CD8-positive, alpha-beta memory T cell (primary cell): ENCODE measurements at places on chromosomes 6 and 20. TPM values are rescaled to one million over a fixed set of nuclear protein-coding genes. Genes with fewer than 3 reads are reported as not detected.

DNA sequence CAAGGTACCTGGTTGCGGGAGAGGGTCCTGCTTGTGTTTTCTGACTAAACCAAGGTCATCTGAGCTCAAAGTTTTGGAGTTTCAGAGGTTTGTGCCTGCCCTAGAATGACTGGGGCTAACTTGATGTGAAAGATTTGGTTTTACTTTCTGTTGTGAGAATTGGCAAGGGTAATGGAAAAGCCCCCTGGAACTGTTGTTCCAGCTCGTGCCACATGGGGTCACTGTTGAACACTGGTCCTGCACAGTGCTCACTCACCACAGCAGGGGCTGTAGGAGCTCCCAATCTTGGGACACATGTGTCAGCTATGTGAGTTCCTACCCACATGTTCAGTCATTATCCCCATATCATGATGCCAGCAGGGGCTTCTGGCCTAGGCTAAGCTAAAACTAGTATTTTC lies 6.5 kb downstream of the TGM6 start:
- DNase-seq = no peak
- no peak overlapping the region for H3K4me3 ChIP-seq
- H3K27ac ChIP-seq = no peak overlapping the region
- H3K4me1 ChIP-seq = no peaks in the 10 kb centered on the region
- no peaks in the 10 kb centered on the region for H3K27me3 ChIP-seq

The SLC24A3 gene
- total RNA-seq = not detected

- no peaks in the 10 kb centered on the region for H3K36me3 ChIP-seq
- H3K27ac ChIP-seq = no peak overlapping the region
- no peaks in the 10 kb centered on the region for H3K27me3 ChIP-seq
- no peak overlapping the region for H3K4me3 ChIP-seq
- H3K4me1 ChIP-seq = no peaks in the 10 kb centered on the region
These were observed 294.7 kb downstream of the FRK start for GRCh38 chr6:115765966-115766365.

The RCAN2 gene
- 0.49 TPM for total RNA-seq

GRCh38 chr6:31041372-31041974 lies 31.2 kb downstream of the MUC22 start:
- no peaks in the 10 kb centered on the region for H3K27me3 ChIP-seq
- H3K4me1 ChIP-seq = no peaks in the 10 kb centered on the region
- no peak overlapping the region for H3K4me3 ChIP-seq
- no peaks in the 10 kb centered on the region for H3K36me3 ChIP-seq
- no peak overlapping the region for H3K27ac ChIP-seq

GRCh38 chr6:159828074-159828473 lies 28.0 kb downstream of the PNLDC1 start:
- no peak for DNase-seq
- H3K4me3 ChIP-seq = no peak overlapping the region
- H3K4me1 ChIP-seq = peaks cover 1% of the 10 kb centered on the region
- H3K36me3 ChIP-seq = no peaks in the 10 kb centered on the region
- no peak overlapping the region for H3K27ac ChIP-seq

GRCh38 chr6:44386929-44387345 lies 569 bp upstream of the CDC5L start:
- peak overlapping the region; percentile 97 for H3K4me3 ChIP-seq
- H3K27me3 ChIP-seq = no peaks in the 10 kb centered on the region
- H3K27ac ChIP-seq = peak overlapping the region; percentile 96
- H3K36me3 ChIP-seq = peaks cover 5% of the 10 kb centered on the region
- no peak for DNase-seq

GRCh38 chr6:167974640-167975344 lies 22.7 kb upstream of the KIF25 start:
- no peak overlapping the region for H3K4me3 ChIP-seq
- DNase-seq = no peak
- no peak overlapping the region for H3K27ac ChIP-seq
- H3K36me3 ChIP-seq = no peaks in the 10 kb centered on the region
- no peaks in the 10 kb centered on the region for H3K4me1 ChIP-seq

GRCh38 chr6:79239536-79240168 lies 5.2 kb upstream of the HMGN3 start:
- H3K27ac ChIP-seq = no peak overlapping the region
- H3K4me3 ChIP-seq = no peak overlapping the region
- no peak for DNase-seq
- H3K36me3 ChIP-seq = no peaks in the 10 kb centered on the region
- H3K27me3 ChIP-seq = no peaks in the 10 kb centered on the region

The DACT2 gene
- not detected for total RNA-seq

DNA sequence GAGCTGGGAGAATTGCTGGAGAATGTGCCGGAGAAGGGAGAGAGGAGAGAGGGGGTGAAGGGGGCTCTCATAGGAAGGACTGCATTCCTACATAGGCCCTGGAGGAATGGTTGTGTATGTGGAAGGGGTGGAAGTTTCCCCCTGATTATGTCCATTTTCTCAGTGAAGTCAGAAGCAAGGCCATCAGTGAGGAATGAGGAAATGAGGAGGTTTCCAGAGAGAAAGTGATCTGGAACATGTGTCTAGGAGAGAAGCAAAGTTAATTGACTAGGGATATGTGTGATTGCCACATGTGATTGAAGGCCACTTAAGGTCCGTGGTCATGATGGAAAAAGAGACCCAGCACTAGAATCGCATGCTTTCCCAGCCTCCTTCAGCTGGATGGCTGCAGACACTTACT lies 42.3 kb downstream of the TBPL1 start:
- DNase-seq = no peak
- no peaks in the 10 kb centered on the region for H3K36me3 ChIP-seq
- no peaks in the 10 kb centered on the region for H3K27me3 ChIP-seq
- H3K27ac ChIP-seq = no peak overlapping the region
- no peaks in the 10 kb centered on the region for H3K4me1 ChIP-seq

The BACH2 gene
- 41.8 TPM for total RNA-seq

- H3K4me1 ChIP-seq = no peaks in the 10 kb centered on the region
- H3K4me3 ChIP-seq = no peak overlapping the region
- H3K36me3 ChIP-seq = no peaks in the 10 kb centered on the region
- DNase-seq = no peak
- no peak overlapping the region for H3K27ac ChIP-seq
These were observed 10.4 kb upstream of the FRMD1 start for GRCh38 chr6:168089186-168090063.

DNA sequence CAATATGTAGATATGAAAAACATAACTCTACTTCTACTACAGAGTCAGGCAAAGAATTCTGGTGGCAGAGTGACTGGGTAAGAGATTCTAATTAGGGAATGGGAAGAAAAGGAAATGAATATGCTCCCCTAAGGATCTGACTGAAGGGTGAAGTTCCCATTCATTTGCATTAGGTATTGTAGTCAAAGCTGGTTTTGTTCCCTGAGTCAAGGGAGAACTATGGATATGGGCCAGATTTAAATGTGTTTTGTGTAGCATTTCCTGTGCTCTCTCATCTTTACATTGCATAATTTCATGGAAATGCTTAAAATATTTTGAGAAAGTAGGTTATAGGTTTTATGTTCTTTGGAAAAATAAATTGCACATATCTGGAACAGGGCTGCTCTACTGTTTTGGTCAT lies 299.7 kb downstream of the BTBD3 start:
- no peak overlapping the region for H3K27ac ChIP-seq
- no peak for DNase-seq
- no peaks in the 10 kb centered on the region for H3K36me3 ChIP-seq
- no peaks in the 10 kb centered on the region for H3K4me1 ChIP-seq
- H3K27me3 ChIP-seq = no peaks in the 10 kb centered on the region

DNA sequence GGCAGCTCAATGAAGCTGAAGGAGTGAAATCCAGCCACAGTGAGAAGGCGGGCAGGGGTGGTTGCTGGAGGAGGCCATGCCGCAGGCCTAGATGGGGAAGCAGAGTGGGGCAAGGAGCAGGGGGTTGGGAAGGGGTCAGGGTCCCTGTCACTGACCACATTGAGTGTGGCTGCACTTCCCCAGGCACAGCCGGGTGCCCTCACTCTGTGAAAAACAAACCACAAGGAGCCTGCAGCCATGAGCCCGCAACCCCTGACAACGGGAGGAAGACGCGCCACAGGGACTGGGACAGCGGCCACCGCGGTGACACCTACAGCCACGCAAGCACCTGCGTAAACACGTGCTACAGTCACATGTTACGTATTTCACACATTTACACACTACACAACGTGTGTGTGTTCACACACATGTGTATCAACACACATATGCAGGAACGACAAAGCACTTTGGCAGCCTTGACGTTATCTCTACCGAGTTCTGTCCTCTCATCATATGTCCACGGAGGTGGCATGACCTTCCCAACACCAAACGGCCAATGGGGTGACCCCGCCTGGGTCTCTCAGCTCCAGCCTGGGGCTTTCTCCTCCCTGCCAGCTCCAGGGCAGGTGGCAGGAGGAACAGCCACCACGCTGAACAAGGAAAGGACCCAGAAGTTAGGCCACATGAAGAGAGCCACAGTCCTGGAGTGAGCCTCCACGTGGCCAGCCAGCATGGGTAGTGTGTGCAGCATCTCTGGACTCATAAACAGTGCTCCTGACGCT lies 137.6 kb upstream of the RPS6KA2 start:
- no peak overlapping the region for H3K4me3 ChIP-seq

The TXLNB gene
- 0.47 TPM for total RNA-seq

The GSTA1 gene
- total RNA-seq = not detected

DNA sequence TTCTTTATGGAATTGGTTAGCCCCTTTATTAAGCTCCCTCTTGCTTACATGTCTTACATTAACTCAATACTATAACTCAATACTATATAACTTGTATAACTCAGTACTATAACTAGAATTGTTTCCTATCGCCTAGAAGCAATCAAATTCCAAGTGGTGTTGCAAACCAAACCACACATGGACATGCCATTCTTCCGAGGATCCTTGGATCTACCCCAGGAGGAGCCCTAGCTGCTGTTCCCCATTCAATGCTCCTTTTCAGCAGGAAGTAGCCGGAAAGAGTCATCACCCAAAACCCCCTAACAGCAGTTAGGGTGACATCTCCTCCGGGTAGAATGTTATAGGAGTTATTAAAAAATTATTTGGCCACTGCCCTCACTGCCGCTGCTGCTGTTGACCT lies 40.5 kb downstream of the PLN start:
- H3K4me1 ChIP-seq = no peaks in the 10 kb centered on the region
- H3K27me3 ChIP-seq = no peaks in the 10 kb centered on the region
- DNase-seq = no peak
- H3K27ac ChIP-seq = no peak overlapping the region
- no peaks in the 10 kb centered on the region for H3K36me3 ChIP-seq
- H3K4me3 ChIP-seq = no peak overlapping the region

The TGM3 gene
- not detected for total RNA-seq

GRCh38 chr6:166592821-166593220 lies 6.3 kb upstream of the RAMACL start:
- no peak for DNase-seq
- no peaks in the 10 kb centered on the region for H3K4me1 ChIP-seq
- no peaks in the 10 kb centered on the region for H3K27me3 ChIP-seq
- no peak overlapping the region for H3K4me3 ChIP-seq
- H3K36me3 ChIP-seq = no peaks in the 10 kb centered on the region

The AHI1 gene
- total RNA-seq = 41.2 TPM

DNA sequence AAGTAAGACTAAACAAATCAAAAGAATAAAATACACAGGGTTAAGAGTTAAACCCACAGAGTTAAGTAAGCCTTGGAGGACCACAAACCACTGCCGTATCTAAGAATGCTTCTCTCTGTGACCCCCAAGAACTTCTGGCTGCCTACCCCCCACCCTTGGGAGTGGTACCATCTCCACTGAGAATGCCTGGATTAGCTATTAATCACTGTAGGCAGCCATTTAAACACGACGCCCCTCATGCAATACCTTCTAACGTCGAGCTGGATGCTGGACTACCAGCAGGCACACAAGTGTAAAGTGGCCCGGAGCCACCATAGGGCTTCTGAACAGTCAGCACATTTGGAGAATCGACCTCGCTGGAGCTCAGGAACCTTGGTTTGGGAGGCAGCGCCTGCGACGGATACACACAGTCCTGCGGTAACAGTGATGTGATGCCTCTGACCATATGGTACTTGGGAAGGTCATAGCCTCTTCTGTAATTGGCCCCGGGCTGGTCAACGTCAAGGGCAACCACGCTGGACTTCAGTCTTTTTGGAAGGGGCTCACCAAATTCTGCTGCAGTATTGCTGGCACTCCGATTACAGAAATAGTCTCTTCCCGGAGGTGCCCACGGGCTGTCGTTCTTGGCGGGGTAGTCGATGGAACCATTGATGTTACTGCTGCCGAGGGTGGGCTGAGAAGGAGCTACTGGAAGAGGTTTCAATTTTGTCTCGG lies 18.0 kb downstream of the ZNF217 start:
- no peaks in the 10 kb centered on the region for H3K27me3 ChIP-seq
- peaks cover 46% of the 10 kb centered on the region for H3K36me3 ChIP-seq
- no peak overlapping the region for H3K4me3 ChIP-seq

DNA sequence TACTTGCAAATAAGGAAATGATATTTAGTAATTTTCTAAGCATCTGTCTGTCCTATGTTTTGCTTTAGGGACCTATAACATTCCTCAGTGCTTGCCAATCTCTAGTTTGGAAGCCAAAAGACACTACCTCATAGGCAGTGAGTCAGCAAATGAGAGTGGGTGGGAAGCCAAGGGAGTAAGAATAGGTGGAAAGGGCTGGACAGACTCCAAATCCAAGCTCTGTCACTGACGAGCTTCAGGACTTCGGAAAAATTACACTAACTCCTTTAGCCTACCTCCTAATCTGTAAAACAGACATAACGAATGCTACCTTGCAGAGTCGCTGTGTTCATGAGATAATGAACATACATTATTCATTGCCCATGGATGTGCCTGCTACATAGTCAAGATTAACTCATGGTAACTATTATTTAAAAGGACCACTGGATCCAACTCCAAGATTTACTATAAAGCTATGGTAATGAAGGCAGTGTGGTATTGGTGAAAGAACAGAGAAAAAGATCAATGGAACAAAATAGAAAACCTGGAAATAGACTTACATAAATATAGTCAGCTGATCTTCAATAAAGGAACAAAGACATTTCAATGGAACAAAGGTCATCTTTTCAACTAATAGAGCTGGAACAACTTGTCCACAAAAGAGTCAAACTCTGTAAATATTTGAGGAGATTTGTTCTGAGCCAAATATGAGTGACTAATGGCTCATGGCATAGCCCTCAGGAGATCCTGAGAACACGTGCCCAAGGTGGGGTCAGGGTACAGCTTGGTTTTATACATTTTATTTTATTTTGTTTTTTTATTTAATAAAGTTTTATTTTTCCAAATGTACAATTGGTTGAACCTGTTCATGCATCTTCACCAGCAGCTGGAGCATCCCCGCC lies 64.1 kb downstream of the FAM50B start:
- H3K36me3 ChIP-seq = no peaks in the 10 kb centered on the region
- no peak for DNase-seq
- H3K27me3 ChIP-seq = peaks cover 4% of the 10 kb centered on the region
- H3K4me1 ChIP-seq = peaks cover 24% of the 10 kb centered on the region
- H3K27ac ChIP-seq = no peak overlapping the region

GRCh38 chr20:37823296-37823980 lies 79.5 kb upstream of the VSTM2L start:
- H3K36me3 ChIP-seq = no peaks in the 10 kb centered on the region
- DNase-seq = no peak
- H3K27ac ChIP-seq = no peak overlapping the region
- H3K4me1 ChIP-seq = no peaks in the 10 kb centered on the region
- no peaks in the 10 kb centered on the region for H3K27me3 ChIP-seq
